ENCODE measurements at places on chromosomes 13 and 19.

- peak; percentile 30 for DNase-seq
Observed at GRCh38 chr13:95403349-95404140, 102.3 kb upstream of the ABCC4 start.

- DNase-seq, result no peak
Observed at GRCh38 chr13:38950987-38951386, 39.6 kb downstream of the STOML3 start.

GRCh38 chr19:58492265-58492664 lies 16.1 kb downstream of the ZNF446 start:
- DNase-seq, result no peak

DNA sequence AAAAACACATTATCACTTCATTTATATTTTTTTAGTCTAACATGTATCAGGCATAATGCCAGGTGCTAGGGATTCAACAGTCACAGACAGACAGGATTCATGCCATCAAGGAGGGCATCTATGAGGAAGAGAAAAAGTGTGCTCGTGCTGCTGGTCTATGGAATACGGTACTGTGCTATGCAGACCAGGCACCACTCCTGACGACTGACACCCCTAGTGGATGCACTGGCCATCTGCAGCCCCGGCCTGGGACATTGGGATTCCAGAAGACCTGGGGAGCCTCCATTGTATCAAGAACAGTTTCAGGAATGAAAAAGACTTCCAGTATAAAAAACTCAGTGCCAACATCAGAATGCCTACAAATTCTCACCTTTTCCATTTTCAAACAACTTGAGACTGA lies 94.0 kb downstream of the KLF12 start:
- DNase-seq, result peak; percentile 38

GRCh38 chr13:67023130-67023876 lies 206.8 kb downstream of the PCDH9 start:
- DNase-seq, result no peak

DNA sequence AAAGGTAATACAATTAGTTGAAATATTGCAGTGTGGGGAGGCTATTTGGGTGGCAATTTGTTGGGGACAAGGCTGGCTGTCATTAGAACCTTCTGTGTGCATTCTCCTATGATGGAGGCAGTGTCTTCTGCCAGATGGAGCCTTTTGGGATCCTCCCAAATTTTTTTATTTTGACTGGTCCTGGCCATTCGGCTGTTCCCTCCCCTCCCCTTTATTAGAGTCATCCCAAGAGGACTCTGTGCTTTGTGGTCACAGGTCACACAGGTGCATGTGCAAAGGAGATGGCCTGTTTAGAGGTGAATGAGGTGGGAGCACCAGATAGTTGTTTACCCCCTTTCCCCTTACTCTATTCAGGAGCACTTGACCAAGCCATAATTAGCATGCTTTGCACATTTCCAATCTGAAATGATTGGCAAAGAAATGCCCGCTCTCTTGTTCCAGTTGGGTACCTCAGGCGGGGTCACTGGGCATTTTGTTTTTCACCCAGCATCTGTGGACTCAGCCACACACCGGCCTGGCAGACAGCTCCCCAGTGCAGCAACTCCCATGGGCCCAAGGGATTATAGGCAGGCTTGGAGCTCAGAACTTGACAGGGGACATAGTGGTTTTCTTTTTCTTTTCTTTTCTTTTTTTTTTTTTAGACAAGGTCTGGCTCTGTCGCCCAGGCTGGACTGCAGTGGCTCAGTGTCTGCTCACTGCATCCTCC lies 19.8 kb downstream of the GATAD2A start:
- no peak for DNase-seq

- no peak for DNase-seq
Observed at GRCh38 chr19:40154121-40154680, 37.0 kb upstream of the MAP3K10 start.

DNA sequence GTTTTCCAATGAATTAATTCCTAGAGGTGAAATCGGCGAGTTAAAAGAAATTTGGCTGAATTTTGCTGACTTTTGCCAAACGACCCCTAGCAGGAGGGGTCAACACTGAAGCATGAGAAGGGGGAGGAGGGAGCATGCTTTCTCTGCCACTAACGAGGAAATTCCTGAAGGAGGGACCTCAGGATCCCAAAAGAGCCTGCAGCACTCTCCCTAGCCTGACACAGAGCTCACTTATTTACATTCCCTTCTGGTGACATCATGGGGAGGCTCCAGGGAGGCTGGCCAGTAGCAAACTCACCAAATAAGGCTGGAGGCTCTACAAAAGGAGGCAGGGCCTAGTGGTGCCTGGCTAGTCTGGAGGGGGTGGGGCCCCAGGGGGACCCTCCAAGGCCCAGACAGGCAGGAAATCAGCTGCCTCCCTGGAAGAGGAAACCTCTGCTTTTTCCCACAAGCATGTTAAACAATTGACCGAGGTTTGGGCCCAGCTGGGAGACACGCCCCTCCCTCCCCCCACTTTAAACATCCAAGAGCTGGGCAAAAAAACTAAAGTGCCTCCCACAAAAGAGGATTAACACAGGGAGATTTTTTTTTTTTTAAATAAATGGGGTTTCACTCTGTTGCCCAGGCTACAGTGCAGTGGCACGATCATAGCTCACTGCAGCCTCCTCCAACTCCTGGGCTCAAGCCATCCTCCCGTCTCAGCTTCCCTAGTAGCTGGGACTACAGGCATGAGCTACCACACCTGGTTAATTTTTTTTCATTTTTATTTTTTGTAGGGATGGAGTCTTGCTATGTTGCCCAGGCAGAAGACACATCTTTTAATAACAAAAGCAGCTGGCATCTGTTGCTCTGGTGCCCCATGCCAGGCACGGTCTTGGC lies 2.1 kb downstream of the DAPK3 start:
- DNase-seq, result no peak

GRCh38 chr19:12806242-12807081 lies at the start of gene RNASEH2A:
TSS of gene RNASEH2A (plus strand) at chr19:12806584. CDS start at chr19:12806674, 90 bp downstream.
- DNase-seq, result peak; percentile 94

DNA sequence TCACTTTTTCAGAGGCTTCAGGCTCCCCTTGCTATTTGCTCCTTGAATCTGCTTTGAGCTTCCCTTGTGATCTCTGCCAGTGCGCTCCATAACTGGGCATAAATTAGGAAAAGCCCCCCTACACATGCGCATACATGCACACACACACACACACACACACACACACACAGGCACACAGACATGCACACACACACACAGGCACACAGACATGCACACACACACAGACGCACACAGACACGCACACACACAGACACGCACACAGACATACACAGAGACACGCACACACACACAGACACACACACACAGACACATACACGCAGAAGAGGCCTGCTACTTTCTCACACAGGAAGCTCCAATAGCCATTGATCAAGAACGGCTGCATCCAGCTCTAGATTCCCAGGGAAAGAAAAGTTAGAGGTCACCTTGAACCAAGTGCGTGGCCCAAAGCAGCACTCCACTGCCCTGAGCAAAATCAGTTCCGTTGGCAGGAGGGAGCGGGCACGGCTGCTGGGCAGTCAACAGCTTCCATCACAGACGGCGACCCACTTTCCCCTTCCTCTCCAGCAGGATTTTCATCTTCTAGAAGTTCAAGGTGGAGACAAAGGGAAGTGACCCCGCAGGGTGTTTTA lies 145.6 kb downstream of the DPF1 start:
- DNase-seq, result no peak

DNA sequence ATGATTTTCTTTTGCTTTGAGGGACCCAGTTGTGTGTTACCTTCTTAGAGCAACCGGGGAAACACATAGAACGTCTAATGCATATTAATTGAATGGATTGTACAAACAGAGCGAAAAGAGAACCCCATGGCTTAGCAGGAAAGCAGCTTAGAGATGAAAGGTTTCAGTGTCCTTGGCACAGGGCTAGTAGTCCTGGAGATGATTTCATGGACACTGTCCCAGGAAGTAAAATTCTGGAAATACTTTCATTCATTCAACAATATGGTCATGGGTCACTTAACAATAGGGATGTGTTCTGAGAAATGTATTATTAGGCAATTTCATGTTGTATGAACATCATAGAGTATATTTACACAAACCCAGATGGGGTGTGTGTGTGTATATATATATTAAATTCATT lies 9.7 kb upstream of the FUT2 start:
- DNase-seq, result no peak

GRCh38 chr13:23074075-23074828 lies 106.5 kb upstream of the SGCG start:
- no peak for DNase-seq

DNA sequence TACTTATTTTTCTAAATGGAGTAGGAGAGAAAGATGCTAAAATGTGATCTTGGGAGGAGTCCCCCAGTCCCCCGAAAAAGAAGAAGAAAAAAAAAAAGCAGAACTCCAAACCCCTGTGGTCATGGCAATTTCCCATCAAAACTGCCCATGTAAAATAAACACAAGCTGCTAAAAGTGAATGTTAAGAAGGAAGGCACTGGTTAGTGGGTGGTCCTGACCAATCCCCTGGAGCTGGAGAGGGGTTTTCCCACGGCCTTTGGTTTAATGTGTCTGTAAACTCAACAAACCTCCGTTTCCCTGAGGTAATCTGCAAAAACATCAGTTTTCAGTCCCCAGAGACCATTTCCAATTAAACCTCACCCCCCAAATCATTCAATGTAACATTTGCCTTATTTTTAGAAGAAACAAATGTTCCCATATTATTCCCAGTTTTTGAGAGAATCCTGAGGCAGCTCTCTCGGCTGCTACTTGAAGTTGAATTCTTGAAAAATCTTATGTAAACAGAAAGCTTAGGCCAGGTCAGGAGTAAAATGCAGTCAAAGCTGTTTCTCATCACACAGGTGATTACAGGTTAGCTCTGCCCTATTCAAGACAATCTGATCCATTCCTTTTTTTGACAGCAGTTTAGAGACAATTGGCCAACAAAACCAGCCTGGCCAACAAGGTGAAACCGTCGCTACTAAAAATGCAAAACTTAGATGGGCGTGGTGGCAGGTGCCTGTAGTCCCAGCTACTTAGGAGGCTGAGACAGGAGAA lies 17.0 kb downstream of the RAB3D start:
- no peak for DNase-seq

DNA sequence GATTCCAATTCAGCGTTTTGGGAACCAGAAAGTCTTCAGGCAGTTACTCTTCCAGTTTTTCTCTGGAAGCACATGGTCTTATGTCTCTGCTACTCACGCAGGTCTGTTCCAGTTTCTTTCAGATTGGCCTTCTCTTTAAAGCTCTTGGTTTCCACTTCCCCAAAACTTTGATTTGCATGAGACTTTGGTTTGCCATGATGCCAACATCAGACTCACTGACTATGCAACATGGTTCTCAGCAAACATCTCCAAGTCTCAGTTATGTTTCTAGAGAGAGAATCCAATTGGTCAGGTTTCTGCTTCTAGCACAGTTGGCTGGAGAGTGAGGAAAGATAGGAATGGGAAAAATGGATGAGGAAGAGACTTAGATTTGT lies 3.1 kb downstream of the AKAP11 start:
- no peak for DNase-seq

- peak; percentile 86 for DNase-seq
Observed at GRCh38 chr19:10334588-10335351, 1.4 kb upstream of the RAVER1 start.

GRCh38 chr13:112346173-112346898 lies 29.8 kb upstream of the SPACA7 start:
- DNase-seq, result peak; percentile 31

GRCh38 chr13:35818633-35819067 lies 312.5 kb downstream of the DCLK1 start:
- no peak for DNase-seq

GRCh38 chr19:7199613-7200533 lies 94.3 kb downstream of the INSR start:
- no peak for DNase-seq

DNA sequence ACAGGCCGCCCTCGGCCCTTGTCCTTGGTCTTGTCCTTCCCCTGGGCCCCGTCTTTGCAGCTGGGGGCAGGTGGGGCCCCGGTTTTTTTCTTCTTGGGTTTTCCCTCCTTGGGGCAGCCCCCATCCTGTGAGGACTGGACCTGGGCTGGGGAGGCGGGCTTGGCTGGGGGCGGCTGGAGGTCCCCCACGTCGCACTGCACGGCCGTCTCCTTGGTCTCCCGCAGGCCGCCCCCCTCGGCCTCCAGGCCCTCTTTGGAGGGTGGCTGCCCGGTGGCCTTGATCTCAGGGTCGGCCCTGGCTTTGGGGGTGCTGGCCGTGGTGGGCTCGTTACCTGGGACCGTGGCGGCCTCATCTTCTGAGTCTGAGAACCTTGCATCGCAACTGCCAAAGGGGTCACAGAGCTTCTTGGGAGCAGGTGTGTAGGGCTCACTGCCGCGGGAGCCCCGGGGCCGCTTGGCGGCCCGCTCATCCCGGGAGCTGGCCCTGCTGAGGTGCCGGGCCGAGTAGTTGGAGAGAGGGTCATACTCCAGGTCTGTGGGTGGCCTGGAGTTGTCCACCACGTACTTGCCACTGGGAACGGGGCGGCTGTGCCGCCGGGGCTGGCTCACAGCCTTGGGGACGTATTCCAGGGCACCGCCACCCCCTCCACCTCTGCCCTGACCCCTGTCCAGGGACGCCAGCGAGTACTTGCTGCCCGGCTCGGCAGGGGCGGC lies 15.6 kb upstream of the ATP8B3 start:
- no peak for DNase-seq

DNA sequence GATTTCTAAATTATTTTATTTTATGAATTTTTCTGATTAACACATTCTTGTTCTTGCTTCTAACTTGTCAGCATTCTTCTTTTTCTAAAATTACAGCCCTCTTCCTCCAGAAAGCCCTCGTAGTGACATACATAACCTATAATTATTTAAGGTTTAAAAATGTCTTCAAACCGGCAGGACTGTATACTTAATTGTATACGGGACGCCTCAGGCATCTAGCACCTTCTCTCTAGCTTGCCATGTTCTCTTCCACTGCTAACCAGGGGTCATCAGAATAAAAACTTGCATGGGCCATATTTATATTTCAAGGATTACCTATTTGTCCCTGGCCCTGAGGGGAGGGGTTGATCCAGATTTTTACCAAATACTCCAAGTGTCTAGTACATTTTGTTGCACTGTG lies 380.3 kb downstream of the MYO16 start:
- DNase-seq, result no peak

- no peak for DNase-seq
Observed at GRCh38 chr13:113157206-113157928, 1.1 kb upstream of the PROZ start.

- DNase-seq, result no peak
Observed at GRCh38 chr19:4639531-4640246, 373 bp downstream of the TNFAIP8L1 start.

DNA sequence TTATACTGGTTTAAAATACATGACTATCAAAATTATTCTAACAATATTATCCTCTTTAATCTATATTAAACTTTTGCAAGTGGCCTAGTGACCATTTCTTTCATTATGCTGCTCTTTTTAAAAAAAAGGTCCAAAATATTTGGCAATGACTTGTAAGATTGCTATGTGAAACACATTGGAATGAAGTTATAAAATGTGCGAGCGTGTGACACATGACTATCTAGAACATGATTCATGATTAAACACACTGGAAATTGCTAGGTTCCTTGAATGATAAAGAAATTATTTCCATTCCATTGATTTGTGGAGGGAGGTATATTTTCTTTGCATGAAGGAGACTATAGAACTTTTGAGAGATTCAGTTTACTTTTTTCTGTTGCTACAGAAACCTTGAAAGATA lies 739.1 kb downstream of the DIAPH3 start:
- DNase-seq, result no peak
